Right lobe of liver (tissue), 6 donors: ENCODE measurements at places on chromosomes 3 and 15. TPM values are rescaled to one million over a fixed set of nuclear protein-coding genes. Genes with fewer than 3 reads are reported as not detected.

- no peak for DNase-seq
Observed at GRCh38 chr3:105864212-105864611, 4.6 kb downstream of the CBLB start.

The ADGRG7 gene
- total RNA-seq: 24.7 TPM

GRCh38 chr3:49171119-49171774 lies at the start of gene KLHDC8B:
TSS of gene KLHDC8B (plus strand) at chr3:49171598. CDS start at chr3:49172770, 1,172 bp downstream.
- DNase-seq: peak; percentile 86

GRCh38 chr15:94229591-94230369 lies 1.6 kb upstream of the MCTP2 start:
- DNase-seq: no peak

GRCh38 chr15:56383010-56383409 lies 17.8 kb downstream of the TEX9 start:
- DNase-seq: no peak

The KLHL25 gene
- total RNA-seq: 17.3 TPM

- no peak for DNase-seq
Observed at GRCh38 chr3:90134090-90134489, 1026.7 kb downstream of the EPHA3 start.

DNA sequence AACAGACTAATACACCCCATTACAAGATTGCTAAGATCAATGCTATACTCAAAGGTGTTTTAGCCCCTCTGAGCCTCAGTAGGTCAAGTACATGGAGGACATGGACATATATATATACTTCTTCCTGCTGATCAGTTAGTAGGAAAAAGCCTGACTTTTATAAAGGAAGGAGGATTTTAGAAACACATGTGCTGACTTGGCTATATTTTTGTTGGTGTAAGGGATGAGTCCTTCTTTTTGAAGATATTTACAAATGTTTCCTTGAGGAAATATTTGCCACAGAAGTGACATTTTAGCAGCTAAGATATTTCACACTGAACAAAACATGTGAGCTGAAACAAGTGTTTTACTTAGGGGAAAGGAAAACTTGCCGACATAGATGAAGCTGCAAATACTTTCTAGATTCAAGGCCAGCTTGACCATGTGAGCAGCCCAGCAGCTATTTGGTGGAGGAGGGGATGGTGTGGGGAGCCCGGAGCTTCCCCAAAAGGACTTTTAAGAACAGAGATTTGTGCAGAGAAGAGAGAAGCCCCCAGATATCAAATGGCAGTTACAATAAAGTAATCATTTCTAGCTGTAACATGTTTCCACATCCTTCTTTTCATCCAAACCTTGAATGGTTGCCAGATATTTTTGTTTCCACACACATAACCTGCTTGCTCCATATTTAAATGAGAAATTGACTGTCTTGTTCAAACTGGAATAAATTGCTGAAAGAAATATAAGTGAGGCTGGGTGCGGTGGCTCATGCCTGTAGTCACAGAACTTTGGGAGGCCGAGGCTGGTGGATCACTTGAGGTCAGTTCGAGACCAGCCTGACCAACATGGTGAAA lies 111.7 kb upstream of the NR2F2 start:
- DNase-seq: no peak

The GP5 gene
- 0.13 TPM for total RNA-seq

The CHST13 gene
- 23.6 TPM for total RNA-seq

DNA sequence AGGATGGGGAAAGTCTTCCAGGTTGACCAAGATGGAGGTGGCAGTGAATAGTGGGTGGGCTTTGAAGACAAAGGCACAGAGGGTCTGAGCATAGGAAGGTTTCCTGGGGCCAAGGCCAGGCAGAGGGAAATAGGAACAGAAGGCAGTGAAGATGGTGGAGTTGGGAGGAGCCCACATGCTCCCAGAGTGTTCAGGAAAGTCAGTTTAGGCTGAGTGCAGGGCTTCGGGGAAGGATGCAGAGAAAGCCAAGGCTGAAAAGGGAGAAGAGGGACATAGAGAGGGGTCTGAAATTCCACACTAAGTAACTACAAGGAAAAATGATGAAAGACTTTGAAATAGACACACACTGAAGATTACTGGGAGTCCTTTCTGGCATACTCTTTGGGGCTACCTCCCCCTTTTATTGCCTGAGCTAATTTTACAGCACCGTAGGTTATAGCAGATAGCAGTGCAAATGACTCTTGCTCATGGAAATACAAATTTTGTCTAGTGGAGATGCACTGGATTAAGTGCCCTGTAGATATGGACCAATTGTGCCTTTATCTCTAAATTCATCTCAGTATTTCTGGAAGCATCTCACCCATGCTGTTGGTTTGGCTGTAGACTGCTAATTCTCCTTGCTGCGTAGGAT lies 3.8 kb downstream of the CX3CR1 start:
- DNase-seq: no peak

- no peak for DNase-seq
Observed at GRCh38 chr15:46703871-46704637, 1013.3 kb upstream of the SEMA6D start.

DNA sequence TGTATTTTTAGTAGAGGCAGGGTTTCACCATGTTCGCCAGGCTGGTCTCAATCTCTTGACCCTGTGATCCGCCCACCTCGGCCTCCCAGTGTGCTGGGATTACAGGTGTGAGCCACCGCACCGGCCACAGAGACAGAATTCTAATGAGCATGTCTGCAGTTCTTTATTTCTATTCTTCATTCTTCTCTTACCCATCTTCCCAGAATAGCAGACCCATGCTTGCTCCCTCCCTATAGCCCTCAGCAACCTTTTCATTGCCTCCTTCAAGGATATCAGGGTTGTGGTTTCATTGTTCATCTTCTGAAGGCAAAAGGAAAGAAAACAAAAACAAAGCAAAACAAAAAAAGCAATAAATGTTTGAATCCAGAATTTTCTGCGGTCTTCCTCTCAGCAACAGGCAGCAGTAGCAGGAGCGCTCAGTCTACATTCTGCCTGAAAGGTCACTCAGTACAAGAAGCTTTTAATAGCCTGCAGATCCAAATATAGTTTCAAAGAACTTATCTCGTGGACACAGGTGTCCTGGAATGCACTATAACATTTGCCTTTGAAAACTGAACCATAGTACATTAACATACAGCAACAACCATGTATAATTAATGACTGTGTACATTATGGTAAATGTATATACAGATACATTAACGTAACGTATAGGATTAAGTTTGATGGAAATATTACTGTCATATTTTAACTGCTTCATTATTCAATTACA lies at the start of gene SMCO1:
Gene SMCO1 (minus strand): TSS at position 434 of the 709 bp plus-strand sequence. CDS start 137 bp downstream, at position 297.
- no peak for DNase-seq

The KLHL40 gene
- total RNA-seq: not detected

GRCh38 chr15:42679285-42680141 lies 57.4 kb downstream of the CDAN1 start:
- DNase-seq: no peak

DNA sequence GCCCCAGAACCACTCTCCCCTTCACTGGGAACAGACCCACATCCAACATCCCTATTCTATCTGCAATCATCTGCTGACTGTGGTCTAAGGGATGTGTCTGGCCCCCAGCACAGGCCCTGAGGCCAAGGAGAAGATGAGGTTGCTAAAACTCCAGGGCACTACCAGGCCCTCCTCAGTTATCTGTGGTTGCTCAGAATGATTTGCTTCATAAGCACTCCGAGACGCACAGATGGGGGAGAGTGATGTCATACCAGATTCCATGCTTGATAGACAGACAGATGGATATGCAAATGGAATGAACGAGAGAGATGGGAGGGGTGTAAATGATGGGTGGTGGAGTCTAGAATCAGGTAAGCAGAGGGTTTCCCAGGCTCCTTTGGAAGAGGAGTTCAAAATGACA lies 57.8 kb downstream of the CEMIP start:
- no peak for DNase-seq

- DNase-seq: no peak
Observed at GRCh38 chr3:100006570-100007271, 107.6 kb downstream of the FILIP1L start.

DNA sequence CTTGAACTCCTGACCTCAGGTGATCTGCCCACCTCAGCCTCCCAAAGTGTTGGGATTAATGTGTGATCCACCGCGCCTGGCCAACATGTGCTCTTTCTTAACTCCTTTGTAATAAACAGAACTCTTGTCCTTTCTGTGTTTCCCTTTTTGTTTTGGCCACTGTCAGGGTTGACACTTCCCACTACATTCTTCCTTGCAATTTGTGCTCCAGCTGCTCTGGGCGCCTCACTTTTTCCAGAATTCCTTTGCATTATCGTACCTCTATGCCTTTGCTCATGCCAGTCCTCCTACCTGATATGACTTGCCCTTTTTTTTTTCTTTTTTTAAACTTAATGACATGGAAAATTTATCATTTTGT lies 38.8 kb upstream of the SMAD3 start:
- no peak for DNase-seq

DNA sequence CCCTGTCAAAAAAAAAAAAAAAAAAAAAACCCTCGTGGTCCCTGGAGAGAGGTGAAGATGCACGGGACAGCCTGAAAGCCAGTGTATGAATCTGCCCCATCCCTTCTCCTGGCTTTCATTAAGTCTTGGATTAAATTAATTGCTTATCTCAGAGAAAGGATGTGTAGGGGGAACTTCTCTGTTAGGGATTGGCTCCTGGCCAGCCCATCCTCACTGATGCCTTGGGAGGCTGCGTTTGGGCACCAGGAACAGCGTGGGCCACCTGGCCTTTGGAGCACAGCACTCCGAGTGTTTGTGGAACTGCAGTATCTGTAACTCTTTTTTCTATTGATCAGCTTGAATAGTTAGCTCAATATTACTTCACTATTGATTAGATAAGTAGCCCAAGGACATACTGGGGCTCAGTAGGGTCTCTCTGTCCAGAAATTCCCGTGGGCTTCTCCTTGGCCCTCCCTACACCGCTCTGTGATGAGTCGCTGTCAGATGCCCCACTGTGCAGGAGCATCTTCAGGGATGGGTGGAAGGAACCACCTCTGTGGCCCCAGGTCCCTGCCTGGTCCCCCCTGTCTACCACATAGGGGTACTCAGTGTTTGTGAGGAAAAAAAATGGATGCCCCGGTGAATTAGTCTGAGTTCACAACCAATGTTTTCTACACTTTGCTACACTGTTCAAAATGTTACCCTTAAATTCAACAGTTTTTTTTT lies 2.0 kb downstream of the PXYLP1 start:
- no peak for DNase-seq

DNA sequence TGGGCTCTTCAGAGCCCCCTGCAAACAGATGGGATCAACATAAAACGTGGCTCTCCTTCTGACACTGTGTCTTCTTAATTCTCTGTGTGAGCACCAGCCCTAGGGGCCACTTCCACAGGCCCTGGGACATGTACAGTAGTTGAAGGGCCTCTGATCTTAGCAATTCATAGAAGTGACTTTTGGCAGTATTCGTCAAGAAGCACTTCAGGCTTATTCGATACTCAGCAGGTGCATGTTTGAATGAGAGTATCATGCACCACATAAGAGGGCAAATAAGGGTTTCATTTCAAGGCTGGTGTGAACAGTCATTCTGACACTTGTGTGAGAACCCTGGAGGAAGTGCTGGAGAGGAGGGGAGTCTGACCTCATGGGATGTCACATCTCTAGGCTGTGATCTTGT lies 113.9 kb downstream of the GABRG3 start:
- DNase-seq: no peak

- no peak for DNase-seq
Observed at GRCh38 chr3:125398952-125399351, 23.8 kb upstream of the ZNF148 start.

The EEF1AKMT4 gene
- 7.1 TPM for total RNA-seq

DNA sequence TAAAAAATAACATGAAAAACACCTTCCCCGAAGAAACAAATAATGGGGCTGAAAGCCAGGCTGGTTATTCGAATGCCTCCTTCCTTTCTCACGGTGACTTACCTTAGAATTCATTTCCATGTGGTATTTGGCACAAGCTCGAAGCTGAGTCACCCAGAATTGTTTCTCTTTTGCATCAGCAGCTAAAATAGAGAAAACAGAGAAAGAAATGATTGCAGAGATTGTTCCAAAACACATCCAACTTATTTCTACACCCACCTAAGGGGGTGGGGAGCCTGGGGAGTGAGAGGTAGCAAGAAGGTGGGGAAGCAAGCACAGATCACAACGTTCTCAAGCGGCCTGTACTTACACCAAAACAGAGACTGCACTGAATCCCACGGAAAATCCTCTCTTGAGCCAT lies 104.7 kb downstream of the OSBPL10 start:
- DNase-seq: no peak

The TBL1XR1 gene
- total RNA-seq: 80.6 TPM

The MAPKAPK3 gene
- 17.0 TPM for total RNA-seq

The CFAP92 gene
- not detected for total RNA-seq

The TEX55 gene
- total RNA-seq: not detected

The IL17RB gene
- total RNA-seq: 19.8 TPM

The PLA2G4E gene
- not detected for total RNA-seq

The CSK gene
- total RNA-seq: 22.2 TPM

GRCh38 chr3:58421004-58421403 lies 12.6 kb downstream of the PDHB start:
- DNase-seq: no peak

- no peak for DNase-seq
Observed at GRCh38 chr15:90360746-90361145, 8.7 kb downstream of the ZNF774 start.

The MRAS gene
- 7.5 TPM for total RNA-seq

DNA sequence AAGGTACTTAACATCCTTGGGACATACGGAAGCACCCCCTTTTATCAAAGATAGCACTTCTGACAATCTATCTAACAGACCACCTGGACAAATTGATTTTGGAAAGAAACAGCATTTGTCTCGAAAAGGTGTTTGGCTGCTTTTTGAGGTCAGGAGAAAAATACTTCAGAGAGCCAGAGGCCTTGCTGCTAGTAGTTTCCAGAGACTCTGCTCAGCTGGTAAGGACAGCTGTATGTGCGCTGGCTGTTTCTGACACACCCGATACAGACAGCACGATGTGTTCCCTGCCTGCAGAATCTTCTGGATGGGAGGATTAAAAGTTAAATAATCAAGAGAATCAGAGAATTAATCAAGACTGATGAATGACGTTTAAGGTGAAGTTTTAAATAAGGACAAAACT lies 15.6 kb upstream of the GYG1 start:
- DNase-seq: no peak
